ENCODE measurements at places on chromosomes 5 and 9.

DNA sequence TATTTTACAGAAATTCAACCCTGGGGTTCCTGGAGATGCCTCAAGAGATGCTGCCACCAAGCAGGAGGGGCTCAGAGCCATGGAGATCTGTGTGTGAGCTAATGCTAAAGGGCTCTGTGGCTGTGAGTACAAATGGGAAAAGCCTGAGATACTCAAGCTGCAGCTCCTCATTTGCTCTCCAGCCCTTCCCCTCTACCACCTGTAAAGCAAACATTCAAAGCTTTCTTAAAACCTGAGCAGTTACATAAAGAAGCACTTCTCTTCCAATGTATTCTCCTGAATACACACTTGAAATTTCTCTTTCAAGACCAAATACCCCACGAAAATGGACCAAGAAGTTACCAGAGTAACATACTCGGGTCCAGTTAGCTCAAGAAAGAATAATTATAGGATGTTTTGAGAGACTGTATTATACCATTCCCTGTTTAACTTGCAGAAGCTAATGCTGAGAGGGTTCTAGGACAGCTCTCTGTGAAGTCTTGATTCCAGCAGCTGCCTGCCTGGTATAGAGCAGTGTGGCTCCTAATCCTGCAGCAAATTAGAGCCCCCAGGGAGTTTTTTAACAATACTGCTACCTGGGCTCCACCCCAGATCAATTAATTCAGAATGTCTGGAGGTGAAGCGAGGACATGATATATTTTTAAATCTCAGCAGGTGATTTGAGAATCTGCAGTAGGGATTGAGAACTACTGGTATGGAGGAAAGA is 21.1 kb downstream of the RGS7BP start:
- no peak for DNase-seq

- no peak for DNase-seq
These were observed 68.2 kb downstream of the LRSAM1 start for GRCh38 chr9:127519301-127520166.

GRCh38 chr9:134475011-134475790 is 148.9 kb downstream of the RXRA start:
- DNase-seq, result peak; percentile 83

DNA sequence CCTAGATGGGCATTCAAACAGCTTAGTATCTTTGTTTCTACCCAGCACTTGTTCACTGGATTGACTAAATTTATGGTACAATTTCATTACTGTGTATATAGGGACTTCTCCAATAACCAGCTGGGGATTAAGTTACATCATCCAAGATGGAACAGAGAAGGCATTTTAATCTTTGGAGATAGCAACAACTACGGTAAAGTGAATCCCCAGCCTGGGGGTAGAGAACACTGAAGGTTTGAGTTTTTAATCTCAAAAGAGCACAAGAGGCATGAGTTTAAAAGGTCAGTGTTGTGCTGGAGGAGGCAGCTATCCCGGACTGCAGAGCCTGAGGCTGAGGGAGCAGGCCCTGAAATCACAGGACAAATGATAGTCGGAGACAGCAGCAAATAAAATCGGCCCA is 28.6 kb downstream of the DDX31 start:
- no peak for DNase-seq

DNA sequence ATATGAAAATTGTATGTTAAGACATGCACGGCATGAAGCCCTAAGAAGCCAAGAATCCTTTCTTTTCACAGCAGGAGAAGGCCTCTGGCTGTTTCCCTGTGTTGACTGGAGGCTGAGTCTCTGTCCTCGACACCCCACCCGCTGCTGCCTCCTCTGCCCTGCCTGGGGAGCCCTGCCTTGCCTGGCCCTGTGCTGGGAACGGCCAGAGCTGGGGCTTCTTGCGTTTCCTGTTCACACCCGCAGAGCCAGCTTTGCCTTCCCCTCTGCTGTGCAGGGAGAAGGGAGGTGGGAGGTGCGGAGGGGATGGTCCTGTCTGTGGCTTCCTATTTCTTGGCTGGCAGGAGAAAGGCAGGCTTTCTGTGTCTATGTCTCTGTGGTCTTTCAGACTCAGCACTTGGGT is 6.9 kb upstream of the GMCL2 start:
- DNase-seq, result no peak

DNA sequence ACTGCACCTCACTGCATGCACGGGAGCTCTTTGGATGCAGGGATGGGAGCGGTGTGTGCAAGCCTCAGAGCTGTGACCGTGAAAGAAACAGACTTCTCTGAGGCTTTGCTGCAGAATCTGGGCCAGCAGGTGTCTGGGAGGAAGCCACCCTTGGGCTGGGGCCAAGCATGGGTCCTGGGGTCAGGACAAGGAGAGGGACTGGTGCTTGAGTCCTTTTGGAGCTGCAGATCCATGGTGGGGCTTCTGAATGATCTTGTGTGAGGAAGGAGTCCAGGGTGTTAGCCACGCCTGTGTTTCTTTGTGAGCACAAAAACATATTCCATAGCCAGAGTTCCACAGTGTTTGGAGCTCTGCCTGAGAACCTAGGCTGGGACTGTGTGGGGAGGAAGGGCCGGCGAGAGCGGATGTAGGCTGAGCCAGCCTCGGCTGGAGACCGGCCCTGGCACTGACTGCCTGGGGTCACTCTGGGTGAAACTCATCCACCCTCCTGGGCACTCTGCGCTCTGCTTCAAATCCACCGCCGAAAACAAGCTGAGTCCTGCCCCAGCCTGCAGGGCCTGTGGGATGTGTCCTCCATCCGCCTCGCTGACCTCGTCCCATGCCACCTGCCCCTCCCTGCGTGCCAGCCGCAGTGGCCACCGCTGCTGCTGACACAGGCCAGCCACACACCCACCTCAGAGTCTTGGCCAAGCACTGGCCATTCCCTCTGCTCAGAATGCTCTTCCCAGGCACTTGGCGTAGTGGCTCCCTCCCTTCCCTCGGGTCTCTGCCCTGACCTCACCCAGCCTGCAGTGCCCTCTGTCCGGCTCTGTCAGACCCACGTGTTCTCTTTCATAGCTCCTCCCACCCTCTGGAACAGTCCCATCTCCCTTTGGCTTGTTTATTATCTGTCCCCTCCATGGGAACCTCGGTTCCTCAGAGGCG is 26.7 kb downstream of the ERGIC1 start:
- DNase-seq, result peak; percentile 91

GRCh38 chr9:98570663-98571440 is 137.9 kb downstream of the GABBR2 start:
- DNase-seq, result no peak

DNA sequence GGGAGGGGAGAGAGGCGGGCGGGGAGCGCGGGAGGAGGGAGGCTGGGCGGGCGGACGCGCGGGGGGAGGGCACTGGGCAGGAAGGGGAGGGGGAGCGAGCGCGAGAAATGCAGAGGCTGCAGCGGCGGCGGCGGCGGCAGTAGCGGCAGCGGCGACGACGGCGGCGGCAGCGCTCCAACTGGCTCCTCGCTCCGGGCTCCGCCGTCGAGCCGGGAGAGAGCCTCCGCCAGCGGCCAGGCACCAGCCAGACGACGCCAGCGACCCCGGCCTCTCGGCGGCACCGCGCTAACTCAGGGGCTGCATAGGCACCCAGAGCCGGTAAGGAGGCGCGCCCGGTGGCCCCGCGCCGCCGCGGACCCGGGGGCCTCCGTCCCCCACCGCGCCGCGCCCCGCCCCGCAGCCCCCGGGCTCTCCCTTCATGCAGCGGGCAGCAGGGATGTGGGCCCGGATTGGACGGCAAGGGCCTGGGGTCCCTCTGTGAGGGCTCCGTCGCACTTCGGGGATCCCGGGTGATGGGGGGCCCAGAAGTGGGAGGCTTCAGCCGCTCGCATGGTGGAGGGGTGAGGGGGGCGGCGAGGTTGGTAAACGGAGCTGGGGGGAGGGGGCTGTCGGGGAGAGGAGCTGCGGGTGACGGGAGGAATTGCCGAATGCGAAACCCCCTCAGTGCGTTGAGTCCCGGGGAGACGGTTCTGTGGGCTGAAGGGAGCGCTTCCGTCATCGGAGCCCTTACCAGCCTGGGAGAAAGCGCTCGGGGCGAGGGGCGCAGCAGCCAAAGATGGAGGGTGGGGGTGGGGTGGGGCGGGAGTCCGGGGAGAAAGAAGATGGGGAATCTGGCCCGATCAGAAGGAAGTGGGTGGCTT is at the start of gene BASP1:
Gene BASP1, plus strand, starts transcription at position 139 of the 860 bp plus-strand sequence. CDS start 57,586 bp downstream, outside the sequence.
- peak; percentile 89 for DNase-seq

- no peak for DNase-seq
These were observed 7.7 kb downstream of the TPM2 start for GRCh38 chr9:35682051-35682450.

DNA sequence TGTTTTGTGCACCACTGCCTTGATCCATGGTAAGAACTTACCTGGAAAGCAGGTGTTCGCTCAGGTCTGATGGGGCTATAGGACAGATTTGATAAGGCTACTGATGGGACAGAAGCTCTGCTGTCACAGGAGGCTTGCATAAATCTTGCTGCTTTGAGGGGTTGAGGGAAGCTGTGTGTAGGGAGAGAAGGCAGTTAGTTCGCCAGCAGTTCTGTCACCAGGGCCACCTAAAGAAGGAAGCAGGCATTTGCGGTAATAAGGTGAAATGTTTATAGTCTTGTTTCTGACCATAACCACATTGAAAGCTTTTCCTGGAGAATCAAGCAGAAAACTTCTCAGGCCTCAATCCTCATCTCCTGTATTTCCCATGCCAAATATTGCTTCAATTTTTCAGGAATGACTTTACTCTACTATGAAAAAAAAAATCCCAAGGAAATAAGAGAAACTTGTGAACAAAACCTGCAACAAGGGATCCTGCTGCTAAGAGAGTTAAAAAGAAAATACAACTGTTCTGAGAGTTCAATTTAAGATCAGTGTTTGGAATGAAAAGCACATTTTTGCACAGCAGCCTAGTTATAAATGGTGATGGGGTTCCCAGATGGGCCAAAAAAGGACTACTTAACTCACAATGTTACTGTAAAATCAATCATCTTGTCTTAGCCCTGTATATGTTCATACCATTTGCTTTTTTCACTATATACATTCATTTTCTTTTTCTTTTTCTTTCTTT is 122.0 kb upstream of the RANBP3L start:
- DNase-seq, result no peak

DNA sequence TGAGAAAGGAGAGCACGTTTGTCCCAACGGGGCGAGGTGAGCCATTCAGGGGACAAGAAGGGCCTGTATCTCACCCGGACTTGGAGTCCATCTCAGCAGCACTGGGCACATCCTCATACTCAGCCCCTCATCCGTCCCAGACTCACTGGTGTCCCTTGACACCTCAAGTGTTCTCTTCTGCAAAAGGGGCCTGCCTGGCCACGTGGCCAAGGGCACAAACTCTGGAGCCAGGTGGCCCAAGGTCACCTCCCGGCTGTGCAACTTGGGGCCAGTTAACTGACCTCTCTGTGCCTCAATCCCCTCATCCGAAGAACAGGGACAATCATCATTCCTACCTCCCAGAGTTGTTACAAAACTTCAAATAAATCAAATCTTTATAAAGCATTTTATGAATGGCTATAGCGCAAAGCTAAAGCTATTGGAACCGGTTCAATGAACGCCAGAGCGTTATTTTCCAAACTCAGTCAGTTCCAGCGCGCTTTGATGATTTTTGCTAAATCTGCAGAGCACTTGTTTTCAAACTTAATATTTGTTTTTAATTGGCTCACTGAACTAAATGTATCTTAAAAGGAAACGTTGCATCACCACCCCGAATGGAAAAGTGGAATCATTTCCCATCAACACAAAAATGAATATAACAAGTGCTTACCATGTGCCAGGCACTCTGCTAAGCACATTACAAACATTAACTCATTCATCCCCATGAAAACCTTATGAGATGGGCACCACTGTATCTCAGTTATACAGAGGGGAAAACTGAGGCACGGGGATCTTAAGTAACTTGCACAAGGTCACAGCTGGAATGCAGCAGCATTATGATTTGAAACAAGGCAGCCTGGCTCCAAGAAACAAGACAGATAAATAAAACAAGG is 49.3 kb downstream of the DUSP1 start:
- DNase-seq, result no peak

- no peak for DNase-seq
These were observed at the start of gene PCDHB1 for GRCh38 chr5:141050622-141051520. Gene PCDHB1, plus strand, starts transcription at chr5:141051374. Its CDS starts 97 bp downstream, at chr5:141051471.

GRCh38 chr9:69519470-69520240 is 152.5 kb downstream of the APBA1 start:
- no peak for DNase-seq

DNA sequence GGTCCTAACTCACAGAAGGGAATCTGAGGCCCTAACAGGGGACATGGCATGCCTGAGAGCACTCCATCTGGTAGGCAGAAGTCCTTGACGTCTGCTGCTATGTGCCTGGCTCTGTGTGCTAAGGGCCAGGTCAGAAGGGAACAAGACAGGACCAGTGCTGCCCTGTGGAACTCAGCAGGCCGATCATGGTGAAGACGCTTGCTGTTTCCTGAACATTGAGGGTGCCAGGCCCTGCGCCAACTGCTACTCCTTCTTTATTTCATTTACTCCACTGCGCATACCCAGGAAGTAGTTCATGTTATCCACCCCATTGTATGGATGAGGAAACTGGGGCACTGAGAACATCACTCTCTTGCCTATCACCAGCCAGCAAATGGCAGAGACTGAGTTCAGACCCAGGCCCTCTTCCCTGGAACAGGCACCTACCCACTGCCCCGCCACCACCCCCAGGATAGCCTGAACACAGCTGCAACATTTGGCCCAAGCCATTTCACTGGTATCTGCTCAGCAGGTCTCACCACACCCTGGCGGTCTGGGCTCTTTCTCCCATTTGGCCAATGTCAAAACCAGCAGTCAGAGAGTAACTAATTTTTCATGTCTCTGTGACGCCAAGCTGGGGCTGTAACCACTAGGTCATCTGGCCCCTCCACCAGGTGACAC is 24.8 kb upstream of the FOXI1 start:
- no peak for DNase-seq

DNA sequence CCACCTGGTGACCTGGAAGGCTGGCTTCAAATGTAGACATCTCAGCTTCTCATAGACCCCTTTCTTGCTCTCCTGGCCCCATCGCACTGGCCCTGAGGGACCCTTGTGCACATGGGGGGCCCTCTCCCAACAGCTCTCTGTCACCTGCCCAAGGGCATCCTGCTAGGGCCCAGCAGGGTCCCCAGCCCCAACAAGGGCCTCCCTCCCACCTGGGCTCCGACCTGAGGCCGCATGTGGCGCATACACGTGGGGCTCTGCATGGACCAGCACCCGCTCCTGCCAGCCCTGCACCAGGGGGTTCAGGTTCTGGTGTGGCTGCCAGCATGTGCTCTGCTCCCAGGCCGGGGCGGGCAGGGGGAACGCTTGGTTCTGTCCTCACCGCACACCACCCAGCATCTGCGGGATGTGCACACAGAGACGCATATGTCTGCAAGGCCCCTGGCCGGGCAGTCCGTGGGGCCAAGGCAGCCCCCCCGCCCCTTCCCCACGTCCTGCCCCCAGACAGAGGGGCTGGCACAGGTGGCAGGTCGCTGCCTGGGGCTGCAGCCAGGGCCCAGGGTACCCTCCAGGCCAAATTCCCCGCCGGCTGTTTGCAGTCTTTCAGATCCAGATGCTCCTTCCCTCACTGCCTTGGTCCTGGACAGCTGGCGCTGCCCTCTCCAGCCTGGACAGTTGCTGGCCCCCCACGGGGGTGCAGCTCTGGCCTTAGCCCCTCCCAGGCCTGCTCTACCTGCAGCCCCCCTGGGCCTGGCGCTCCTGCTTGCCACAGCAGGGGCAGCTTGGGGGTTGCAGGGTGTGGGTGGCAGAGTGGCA is 17.9 kb upstream of the NRARP start:
- DNase-seq, result peak; percentile 23

GRCh38 chr9:34579104-34579807 is 10.3 kb downstream of the CNTFR start:
- DNase-seq, result peak; percentile 49

Measured in heart left ventricle (tissue), 16 donors.